ENCODE measurements at places on chromosomes 2 and 18. TPM values are rescaled to one million over a fixed set of nuclear protein-coding genes. Genes with fewer than 3 reads are reported as not detected.

PLB1 gene
- total RNA-seq = 4.2 TPM

GAREM1 gene
- total RNA-seq = 6.8 TPM

EPAS1 gene
- 174 TPM for total RNA-seq

MEP1B gene
- total RNA-seq = under 0.01 TPM

MYOM1 gene
- total RNA-seq = 0.12 TPM

SLC16A14 gene
- total RNA-seq = 0.67 TPM

PID1 gene
- total RNA-seq = 1.2 TPM

GRHL1 gene
- total RNA-seq = 6.0 TPM

ABCG5 gene
- total RNA-seq = not detected

SH3BP4 gene
- total RNA-seq = 63.0 TPM

SPHKAP gene
- not detected for total RNA-seq

DOCK10 gene
- 1.6 TPM for total RNA-seq

ARHGAP25 gene
- total RNA-seq = 23.3 TPM

ABCB11 gene
- not detected for total RNA-seq

CDH7 gene
- total RNA-seq = not detected

CDH20 gene
- not detected for total RNA-seq

FKBP1B gene
- total RNA-seq = 15.3 TPM

ALPI gene
- not detected for total RNA-seq

CAPN14 gene
- 0.21 TPM for total RNA-seq

CD302 gene
- 0.88 TPM for total RNA-seq

POTEC gene
- total RNA-seq = not detected

ITGB6 gene
- total RNA-seq = 186 TPM

ICOS gene
- total RNA-seq = not detected

GKN2 gene
- not detected for total RNA-seq

ASB3 gene
- total RNA-seq = 22.0 TPM

ADGRF3 gene
- total RNA-seq = 0.17 TPM

TBR1 gene
- not detected for total RNA-seq

LRRTM4 gene
- total RNA-seq = not detected

KHK gene
- 0.33 TPM for total RNA-seq

HNRNPA3 gene
- 137 TPM for total RNA-seq

POMC gene
- total RNA-seq = 0.24 TPM

AMMECR1L gene
- 23.8 TPM for total RNA-seq

FNDC4 gene
- total RNA-seq = 29.2 TPM

SCN1A gene
- total RNA-seq = 0.50 TPM

TWIST2 gene
- 0.83 TPM for total RNA-seq

IL1F10 gene
- not detected for total RNA-seq

PPP4R3B gene
- 44.2 TPM for total RNA-seq

C2orf78 gene
- not detected for total RNA-seq

GAD1 gene
- 3.0 TPM for total RNA-seq

All from mammary epithelial cell (primary cell).